ENCODE measurements at places on chromosomes 12 and 14.

DNA sequence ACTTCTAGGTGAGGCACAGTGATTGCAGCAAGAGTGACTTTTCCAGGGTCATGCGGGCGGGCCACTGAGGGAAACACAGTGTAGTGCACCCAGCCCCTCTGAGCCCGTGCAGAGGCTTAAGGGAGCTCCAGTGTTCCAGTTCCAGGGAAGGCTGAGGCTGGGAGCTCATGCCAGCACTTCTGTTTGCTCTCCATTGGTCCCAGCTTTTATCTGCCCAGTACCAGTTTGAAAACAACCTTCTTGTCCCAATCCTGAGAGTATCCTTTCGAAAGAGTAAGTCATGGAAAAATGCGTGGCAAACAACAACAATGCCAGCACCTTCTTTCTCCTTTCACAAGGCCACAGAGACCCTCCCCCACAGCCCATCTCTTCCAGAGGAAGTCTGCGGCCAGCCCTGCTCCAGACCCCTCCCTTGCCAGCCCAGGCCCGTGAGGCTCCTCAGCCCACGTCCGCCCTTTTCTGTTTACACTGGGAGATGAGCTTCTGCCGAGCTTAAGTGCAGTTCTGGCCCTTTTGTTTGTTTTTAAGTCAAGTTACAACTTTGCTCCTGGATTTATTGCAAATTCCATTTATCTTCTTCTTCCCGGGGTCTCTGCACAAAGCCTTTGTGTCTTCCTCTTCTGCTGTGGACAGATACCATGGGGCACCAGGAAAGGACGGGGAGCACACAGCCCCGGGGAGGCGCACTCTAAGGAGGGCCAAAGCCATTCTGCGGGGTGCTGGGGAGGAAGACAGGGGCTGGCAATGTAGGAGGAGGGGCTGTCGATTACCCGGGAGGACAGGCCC is 185.6 kb downstream of the ZFP36L1 start:
- DNase-seq = no peak

DNA sequence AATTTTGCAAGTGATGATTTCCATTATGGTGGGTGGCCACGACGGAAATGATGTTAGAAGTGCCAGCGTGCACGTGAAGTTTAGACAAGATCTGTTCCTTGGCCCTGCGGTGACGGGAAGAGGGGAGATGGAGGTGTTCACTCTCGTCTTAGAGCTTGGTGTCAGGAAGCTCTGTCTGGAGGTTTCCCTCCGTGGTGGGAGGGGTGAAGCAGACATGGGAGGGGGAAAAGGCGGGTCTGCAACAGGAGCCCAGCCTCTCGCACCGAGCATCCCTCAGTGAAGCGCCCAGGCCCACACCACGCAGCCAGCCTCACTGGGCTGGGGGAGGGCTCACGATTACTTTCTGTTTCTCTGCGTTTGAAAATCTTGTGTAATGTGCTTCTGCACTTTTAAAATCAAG is 26.3 kb downstream of the EML1 start:
- no peak for DNase-seq

GRCh38 chr14:58969951-58970751 is 218.3 kb upstream of the DAAM1 start:
- no peak for DNase-seq

DNA sequence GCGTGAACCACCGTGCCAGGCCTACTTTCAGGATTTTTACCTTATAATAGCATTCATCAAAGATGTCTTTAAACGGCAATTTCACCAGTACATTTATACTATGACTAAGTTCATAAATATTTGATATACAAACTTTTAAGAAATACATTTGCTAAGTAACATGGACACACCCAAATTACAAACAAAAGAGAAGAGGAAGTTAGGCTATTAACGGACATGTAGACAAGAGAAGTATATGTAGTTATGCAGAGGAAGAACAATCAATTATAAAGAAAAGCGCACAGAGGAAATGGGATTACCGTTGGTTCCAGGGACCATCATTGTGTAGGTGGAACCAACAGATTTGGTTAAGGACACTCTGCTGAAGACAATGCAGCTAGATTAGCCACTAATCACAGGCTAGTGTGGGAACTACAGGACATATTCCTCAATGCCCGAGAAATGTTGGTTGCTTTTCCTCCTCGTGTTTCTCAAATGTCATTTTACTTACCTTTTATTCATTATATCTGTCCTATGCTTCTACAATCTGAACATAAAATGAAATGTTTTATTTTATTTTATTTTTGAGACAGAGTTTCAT is 24.0 kb upstream of the PKP2 start:
- no peak for DNase-seq

- no peak for DNase-seq
Observed at GRCh38 chr12:2282318-2282717, 229.5 kb downstream of the CACNA1C start.

DNA sequence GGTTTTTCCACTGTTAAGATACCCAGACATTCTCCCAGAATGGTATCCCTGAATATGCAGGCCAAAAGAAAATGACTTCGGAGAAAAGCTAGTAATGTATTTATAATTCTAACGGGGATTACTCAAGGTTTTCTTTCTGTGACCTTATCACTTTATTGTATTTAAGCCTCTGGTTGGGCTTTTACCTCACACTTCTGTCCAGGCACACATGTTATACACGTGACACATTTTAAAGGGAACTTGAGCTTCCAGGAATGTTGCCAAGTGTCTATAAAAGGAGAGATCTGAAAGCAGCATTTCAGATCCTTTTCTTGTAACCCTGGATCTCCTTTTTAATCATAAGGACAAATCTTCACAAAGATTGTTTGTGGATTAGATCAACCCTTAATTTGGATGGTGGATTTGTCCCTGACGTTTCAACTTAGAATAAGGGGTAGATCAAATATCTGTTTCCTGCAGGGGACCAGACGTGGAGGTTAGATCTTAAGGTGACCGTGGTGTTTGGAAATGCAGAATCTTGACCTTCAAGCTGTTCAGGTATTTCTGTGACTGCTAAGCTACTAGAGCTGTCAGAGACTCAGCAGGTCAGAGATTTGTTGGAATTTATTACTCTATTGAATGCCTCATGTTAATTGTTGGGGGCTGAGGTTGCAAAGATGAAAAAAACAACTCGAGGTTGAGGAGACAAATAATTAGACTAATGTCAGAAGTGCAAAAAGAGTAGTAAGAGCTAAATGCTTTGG is 1.5 kb downstream of the CIPC start:
- no peak for DNase-seq

- DNase-seq = no peak
Observed at GRCh38 chr14:47626151-47627035, 49.0 kb downstream of the MDGA2 start.

DNA sequence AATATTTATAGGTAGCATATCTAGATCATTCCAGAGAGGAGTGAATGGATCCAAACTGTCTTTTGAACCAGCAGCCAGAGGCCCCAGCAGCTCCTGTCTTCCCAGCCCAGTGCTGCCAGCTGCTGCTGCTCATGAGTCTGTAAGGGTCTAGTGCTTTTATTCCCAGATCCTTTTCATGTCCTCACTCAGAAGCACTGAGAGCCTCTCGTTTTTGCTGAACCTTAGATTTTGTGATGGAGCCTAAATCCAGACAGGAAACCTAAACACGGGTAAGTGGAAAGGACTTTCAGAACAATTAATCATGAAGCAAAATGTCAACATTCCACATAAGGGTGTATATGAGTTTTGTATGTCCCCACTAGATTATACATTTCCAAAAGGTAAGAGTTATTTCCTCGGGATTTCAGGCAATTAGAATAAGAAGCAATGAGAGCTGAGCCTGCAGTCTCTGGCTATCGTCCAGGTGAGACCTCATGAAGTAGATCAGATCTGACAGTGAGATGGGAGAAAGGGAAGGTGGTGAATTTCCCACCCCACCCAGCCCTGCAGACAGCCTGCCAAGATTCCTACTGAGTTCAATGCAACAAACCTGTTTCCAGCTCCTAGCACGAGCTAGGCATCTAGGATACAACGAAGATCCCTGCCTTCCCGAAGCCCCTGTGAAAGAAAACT is 84.4 kb downstream of the NINJ2 start:
- DNase-seq = no peak

GRCh38 chr14:54411371-54411770 is 14.6 kb downstream of the CDKN3 start:
- DNase-seq = no peak

- no peak for DNase-seq
Observed at GRCh38 chr12:95641299-95641952, 90.2 kb upstream of the USP44 start.
